MG63 (cell line): ENCODE measurements at places on chromosomes 6 and 20. TPM values are rescaled to one million over a fixed set of nuclear protein-coding genes. Genes with fewer than 3 reads are reported as not detected.

DNA sequence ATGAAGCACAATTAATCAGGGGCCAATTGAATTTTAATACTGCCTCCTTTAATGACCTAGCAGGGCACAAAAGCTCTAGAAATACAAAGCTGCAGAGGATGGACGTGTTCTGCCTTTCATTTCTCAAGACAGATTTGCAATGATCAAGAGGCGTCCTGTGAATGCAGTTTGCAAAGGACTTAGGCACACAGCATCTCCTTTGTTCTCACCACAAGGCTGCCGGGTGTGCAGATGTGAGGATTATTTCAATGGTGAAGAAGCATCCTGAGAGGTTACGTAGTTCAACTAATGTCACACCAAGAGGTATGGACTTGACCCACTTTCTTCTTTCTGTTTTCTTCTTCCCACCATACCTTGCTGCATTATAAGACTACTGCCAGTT lies 42.9 kb upstream of the SPTLC3 start:
- DNase-seq, result no peak

DNA sequence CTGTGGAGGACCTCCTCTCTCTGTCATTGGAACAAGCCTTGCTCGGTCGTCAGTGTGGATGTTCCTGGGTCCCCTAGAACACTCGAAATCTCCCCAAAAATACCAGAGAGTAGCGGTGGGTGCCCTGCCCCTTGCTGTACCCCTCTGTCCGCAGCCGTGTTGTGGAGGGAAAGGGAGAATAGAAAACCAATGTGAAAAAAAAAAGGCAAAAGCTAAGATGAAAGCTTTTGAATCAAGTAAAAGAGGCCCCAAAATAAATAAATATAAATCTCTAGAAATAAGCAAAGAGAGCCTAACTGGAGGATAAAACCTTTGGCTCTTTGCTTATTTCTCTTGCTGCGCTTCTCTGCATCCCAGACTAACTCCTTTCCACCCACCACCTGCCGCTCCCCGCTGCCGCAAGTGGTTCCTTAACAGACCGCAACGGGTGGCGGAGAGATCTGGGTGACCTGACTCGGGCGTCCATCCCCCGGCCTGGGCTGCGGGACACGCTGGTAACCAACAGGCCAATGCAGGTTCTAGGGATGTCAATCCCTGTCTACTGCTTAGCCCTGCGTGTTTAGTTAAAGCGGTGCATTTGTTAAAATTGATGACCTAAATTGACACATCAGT lies 110.0 kb downstream of the GPX5 start:
- no peak for DNase-seq

DNA sequence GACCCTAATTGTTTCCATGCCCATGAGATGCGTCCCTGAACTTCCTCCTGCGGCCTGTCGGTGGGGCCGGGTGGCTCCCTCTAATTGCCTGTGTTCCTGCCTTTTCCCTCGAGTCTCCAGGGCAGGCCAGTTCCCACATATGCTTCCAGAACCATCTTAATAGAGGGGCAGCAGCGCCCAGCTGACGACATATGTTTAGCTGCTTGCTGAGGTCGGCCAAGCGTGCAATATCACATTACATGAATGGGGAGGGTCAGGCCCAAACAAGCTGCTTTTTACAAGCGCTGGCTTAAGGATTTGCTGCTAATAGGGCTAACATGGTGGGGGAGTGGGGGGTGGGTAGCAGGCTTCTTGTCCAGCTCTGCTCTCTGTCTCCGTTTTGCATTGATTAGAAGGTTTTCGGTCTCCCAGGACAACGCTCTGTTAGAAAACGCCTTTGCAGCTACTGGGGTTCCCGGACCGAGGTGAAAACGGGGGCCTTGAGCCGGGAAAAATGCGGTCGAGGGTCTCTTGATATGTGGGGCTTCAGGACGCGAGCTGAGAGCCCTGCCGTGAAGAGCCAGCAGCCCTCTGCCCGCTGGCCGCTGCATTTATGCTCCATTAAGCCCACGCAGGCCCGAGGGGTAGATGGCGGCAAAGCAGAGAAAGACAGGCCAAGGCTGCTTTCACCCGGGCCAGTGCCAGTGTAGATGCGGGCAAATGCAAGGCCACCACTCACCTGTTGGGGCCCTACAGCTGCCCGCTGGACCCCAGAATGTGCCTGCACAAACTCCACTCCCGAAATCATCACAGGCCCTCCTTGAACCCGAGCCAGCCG lies 308.5 kb downstream of the BMP7 start:
- no peak for DNase-seq

DNA sequence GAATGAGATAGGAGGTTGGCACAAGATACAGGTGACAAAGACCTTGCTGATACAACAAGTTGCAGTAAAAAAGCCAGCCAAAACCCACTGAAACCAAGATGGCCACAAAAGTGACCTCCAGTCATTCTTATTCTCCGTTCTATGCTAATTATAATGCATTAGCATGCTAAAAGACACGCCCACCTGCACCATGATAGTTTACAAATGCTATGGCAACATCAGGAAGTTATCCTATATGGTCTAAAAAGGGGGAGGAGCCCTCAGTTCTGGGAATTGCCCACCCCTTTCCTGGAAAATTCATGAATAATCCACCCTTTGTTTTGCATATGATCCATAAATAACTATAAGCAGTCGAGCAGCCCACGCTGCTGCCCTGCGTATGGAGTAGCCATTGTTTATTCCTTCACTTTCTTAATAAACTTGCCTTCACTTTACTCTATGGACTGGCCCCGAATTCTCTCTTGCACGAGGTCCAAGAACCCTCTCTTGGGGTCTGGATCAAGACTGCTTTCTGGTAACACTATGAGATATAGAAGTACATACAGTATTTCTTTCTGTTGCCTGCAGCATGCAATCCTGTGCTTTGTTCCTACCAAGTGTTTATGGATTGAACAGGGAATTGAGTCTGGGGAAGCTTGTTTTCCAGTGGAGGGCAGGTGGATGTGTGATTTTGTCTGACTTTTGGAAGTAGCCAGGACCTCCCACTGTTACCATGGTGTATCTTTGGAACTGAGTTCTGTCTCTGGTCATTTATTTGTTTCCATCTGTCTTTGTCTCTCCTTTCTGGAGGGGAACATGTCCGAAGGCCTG lies 72.0 kb upstream of the TGM3 start:
- no peak for DNase-seq

- no peak for DNase-seq
Measured at GRCh38 chr20:38011696-38012095, 21.6 kb downstream of the TTI1 start.

DNA sequence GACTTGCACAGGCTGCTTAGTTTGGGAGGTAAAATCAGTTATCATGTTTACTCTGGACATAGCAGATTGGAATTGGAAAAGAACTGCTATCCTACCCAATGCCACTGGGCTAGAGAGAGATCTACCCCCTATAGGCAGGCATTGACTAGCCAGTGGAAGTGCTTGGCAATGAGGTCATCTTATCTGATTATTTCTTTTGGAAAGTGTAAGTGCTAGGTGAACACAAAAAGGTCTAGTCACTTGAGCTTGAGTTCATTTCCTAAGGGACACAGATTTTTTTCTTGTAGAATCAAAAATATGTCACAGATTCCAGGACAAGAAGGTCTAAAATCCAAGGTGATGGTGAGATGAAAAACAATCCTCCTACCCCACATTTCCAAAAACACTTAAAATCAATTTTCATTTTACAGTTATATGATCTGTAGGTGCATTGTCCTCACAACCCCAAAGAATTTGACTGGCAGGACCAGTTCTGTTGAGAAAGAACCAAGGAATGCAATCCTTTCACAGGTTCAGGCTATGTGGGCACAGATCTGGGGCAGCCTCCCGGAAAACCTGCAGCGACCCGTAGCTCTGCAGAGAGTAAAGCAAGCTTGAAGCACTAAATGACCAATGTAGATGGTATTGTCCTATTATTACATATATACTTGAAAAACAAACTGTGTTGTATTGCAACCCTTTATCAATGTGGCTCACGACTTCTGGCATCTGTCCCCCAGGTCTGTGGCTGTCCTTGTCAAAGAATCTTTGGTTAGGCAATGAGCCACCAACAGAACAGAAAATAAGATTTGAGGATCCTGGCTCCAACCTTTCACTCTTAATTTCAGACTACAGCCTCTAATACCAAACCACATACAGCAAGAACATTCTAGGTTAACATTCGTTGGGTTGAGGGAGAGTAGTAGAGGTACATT lies 67.3 kb upstream of the ADTRP start:
- no peak for DNase-seq

DNA sequence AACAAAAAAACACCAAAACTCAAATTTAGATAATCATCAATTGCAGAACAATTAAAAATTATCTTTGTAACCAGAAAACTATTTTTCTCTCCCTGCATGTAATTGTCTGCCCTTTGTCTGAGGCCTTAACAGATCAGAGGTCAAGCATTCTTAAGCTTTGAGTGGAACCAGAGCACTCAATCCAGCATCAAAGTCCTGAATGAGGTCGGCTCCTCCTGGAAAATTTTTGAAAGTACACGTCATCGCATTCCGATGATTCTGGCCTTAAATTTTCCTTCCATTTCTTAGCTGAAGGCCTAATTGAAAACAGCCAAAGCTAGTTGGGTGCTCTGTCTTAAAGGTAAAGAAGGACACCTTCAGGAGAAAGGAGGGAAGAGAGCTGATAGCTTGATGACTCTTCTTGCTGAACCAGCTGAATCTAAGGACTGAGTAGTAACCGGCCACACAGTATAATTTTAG lies 510.2 kb upstream of the SULF2 start:
- DNase-seq, result peak; percentile 76

DNA sequence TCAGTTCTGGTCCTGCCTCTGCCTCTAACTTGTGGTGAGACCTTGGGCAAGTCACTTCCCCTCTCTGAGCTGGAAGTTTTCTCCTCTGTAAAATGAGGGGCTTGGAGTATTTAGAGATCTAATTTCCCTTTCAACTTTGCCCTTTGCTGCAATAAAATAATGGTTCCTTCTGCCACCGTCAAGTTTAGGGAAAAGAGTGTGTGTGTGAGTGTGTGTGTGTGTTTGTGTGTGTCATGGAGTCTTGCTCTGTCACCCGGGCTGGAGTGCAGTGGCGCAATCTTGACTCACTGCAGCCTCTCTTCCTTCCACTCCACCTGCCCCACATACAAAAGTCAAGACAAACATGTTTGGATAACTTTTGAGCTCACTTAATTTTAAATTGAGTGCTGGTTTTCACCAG lies 39.2 kb upstream of the PIM1 start:
- no peak for DNase-seq

GRCh38 chr6:14877758-14878157 lies 368.1 kb upstream of the JARID2 start:
- no peak for DNase-seq

DNA sequence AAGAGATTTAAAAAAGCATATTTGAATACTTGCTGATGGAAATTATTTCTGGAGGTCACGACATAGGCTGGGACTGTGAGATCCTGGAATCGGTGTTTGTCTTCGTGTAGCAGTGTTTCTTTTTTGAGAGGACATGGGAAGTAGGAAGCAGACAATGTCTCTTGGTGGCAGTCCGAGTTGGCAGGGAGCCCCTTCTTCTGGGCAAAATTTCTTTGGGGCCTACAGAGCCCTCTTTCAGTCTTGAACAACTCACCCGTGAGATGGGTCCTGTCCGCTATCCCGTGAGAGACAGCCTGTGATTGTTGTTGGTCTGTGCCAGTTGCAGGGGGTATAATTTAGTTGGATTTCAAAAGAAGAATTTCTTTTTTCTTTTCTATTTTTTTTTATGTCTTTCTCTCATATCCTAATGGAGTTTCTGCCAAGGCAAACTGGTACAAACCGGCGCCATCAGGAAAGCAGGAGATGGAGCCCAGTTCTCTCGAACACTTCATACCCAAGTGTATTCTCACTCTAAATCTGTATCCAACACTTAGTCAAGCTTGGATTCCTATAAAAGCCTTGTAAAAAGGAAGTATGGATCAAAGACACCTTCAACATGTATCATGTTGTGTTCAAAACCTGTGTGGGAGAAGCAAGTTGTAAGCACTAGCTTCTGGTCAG lies 785.1 kb downstream of the MAFB start:
- no peak for DNase-seq

GRCh38 chr6:50093938-50094272 lies 44.2 kb upstream of the DEFB112 start:
- no peak for DNase-seq

DNA sequence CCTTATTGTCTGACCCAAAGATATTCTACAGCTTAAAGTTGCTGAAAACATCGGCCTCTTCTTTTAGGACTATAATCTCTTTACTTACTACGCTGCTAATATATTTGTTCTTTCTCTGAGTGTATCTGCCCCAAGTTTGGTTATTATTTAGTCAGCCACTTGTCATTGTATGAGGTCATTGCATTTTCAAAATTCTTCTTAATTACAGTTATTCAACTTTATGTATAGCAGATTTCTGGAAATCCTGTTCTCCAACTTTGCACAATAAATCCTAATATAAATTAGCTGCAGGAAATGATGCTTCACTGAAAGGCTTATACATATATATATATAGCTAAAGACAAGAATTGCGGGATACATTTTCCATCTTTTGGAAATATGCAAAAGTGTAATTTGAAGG lies 88.5 kb upstream of the HIVEP1 start:
- no peak for DNase-seq

- no peak for DNase-seq
Measured at GRCh38 chr6:98452685-98453084, 381.7 kb upstream of the POU3F2 start.

DNA sequence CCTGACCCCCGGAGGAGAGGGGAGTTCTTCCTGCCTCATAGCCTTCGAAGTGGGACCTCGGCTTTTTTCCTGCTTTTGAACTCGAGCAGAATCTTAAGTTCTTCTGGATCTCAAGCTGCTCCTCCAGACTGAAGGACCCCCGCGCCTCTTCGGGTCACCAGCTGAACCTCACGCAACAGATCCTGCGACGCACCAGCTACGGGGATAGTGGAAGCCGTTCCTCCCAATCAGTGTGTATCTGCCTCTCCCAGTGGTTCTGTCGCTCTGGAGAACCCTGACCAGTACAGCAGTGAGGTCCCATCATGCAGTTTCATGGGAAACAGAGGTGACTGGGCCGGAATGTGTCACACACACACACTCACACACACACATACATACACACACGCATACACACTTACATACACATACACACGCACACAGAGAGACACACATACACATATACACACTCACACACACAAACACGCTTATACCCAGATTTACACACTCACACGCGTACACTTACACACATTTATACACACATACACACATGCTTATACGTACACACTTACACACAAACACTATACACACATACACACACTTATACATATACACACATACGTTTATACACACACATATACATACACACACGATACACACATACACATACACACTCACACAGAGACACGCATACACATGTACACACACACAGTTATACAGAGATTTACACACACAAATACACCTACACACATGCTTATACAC lies 170.0 kb downstream of the TTLL2 start:
- no peak for DNase-seq

PRSS35 gene
- 0.72 and 1.2 TPM in 2 replicates for total RNA-seq

COMMD7 gene
- total RNA-seq, result 70.5 and 112 TPM in 2 replicates

BEND3 gene
- 2.2 and 5.9 TPM in 2 replicates for total RNA-seq

SCUBE3 gene
- 2.5 and 4.2 TPM in 2 replicates for total RNA-seq

BHLHE23 gene
- total RNA-seq, result not detected in 2 replicates

ADIG gene
- total RNA-seq, result not detected in 2 replicates

EPHA7 gene
- total RNA-seq, result 4.3 and 7.0 TPM in 2 replicates

DLK2 gene
- total RNA-seq, result 1.5 TPM in 1 of 2 replicates, not detected in the other

VPS16 gene
- 18.5 and 21.2 TPM in 2 replicates for total RNA-seq

GJA10 gene
- not detected in 2 replicates for total RNA-seq

FHL5 gene
- not detected in 2 replicates for total RNA-seq
